ENCODE measurements at places on chromosomes 3 and 15.

GRCh38 chr3:32157600-32158264 lies 51.3 kb downstream of the GPD1L start:
- DNase-seq, result no peak

DNA sequence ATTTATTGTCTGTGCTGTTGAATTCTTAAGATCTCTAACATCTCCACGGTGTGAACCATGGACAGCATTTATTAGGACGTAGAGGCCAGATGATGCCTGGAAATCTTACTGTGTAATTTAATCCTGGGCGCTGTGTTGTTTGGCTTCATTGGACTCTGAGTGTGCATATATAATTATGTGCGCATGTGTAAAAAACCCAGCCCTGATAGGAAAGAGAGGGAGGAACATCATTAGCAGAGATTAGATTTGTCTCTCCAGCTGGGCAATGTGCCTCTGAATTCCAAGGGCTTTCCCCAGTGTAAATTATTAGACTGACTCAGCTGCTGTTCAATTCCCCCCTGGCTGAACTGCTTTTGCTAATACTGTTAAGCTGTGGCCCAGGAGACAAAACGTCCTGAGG lies 39.6 kb downstream of the MAP3K13 start:
- no peak for DNase-seq

DNA sequence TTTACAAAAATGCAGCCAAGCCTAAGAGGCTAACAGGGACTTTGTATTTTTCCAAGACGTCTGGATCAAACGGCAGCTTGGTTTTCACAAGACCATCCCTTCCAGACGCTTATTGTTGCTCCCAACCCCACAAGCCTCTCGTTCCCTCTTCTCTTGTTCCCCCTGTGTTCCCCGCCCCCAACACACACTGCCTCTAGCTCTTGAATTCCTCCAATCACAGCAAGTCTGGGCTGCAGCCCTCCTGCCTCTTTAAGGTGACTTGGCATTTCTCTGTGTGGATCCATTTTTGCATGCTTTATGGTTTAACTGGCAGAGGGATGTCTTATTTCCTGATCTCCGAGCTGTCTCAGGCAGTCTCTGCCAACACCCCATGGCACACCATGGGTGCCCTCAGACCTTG lies 182.2 kb downstream of the ABHD5 start:
- DNase-seq, result no peak

DNA sequence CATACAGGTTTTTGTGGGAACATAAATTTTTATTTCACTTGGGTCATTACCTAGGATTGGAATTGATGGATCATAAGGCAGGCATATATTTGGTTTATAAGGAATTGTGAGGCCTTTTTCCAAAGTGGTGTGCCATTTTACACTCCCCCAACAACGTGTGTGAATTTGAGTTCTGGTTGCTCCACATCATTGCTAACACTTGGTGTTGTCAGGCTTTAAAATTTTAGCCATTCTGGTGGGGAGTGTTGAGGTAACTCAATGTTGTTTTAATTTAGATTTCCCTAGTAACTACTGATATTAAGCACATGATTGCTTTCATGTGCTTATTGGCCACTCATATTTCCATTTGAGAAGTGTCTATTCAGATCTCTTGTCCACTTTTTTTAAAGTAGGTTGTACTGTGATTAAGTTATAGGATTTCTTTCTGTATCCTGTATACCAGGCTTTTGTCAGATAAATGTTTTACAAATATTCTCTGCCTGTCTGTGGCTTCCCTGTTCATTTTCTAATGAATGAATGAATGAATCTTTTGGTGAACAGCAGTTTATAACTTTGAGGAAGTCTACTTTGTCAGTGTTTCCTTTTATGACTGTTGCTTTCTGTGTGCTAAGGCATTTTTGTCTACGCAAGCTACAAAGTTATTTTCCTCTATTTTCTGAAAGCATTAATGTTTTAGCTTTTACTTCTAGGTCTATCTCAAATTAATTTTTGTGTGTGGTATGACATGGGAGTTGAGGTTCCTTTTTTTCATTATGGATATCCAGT lies 17.9 kb upstream of the NR2C2 start:
- DNase-seq, result no peak

- no peak for DNase-seq
These were observed 51.6 kb upstream of the MRPS22 start for GRCh38 chr3:139292192-139292591.
